Activated CD8-positive, alpha-beta memory T cell treated with anti-CD3 and anti-CD28 coated beads for 4 hours (primary cell): ENCODE measurements at places on chromosomes 5 and 9.

GRCh38 chr9:91179237-91180138, 182.2 kb downstream of the AUH start:
- no peak for DNase-seq

GRCh38 chr5:142491270-142491669, 166.4 kb upstream of the SPRY4 start:
- no peak for DNase-seq

GRCh38 chr5:130287438-130287837, 383.2 kb downstream of the CHSY3 start:
- DNase-seq = no peak

- DNase-seq = no peak
Measured at GRCh38 chr9:18545636-18546360, 71.8 kb downstream of the ADAMTSL1 start.

DNA sequence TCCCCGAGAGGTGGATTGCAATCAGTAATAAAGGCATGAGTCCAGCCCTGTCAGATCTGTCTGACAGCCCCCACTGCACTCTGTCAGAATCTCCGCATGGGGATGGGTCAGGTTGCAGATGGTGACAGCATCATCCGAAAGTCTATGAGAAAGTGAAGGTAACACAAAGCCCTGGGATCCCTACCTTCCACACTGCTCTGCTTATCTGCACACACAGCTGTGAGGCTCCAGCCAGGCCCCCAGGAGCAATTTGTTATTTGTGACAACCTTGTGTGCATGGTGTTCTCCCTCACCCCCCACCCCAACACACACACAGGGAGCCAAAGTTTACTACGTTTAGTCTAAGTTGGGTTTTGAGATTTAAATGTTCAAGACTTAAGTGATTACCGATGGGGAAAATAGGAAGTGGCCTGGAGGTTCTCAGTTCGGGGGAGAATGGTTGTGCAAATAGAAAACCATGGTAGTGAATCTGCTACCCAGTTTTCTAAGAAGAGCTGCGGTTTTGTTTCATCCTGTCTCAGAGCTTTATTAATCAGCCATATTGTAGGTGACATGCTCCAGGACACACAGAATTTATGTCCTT, 92.7 kb downstream of the SV2C start:
- DNase-seq = no peak

DNA sequence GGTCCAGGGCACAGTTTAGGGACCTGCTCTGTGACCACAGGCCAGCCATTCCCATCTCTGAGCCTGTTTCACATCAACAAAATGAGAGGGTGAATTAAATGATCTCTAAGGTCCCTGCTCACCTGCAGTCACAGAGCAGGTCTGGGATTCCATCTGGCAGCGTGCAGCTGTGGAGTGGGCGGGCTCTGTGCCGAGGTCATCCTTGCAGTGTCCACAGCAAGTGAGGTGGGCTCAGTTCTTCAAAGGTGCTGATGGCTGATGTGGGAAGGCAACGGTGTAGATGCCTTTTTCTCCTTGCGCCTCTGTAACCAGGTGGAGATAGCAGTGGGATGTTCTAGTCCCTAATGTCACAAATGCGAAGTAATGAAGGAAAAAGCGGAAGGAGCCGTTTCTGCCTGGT, 11.9 kb downstream of the OR2V1 start:
- DNase-seq = no peak

GRCh38 chr5:173474881-173475287, 141.6 kb downstream of the BOD1 start:
- no peak for DNase-seq

DNA sequence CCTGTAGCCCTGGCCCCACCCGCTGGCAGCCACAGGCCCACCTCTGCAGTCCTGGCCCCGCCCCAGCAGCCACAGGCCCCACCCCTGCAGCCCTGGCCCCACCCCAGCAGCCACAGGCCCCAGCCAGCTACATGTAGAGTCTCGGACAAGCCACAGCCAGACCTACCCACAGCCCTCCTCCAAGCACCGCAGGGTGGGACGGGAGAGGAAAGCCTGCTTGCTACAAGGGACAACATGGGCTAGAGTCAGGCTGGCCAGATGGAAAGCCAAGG, 49.5 kb upstream of the SARDH start:
- no peak for DNase-seq

DNA sequence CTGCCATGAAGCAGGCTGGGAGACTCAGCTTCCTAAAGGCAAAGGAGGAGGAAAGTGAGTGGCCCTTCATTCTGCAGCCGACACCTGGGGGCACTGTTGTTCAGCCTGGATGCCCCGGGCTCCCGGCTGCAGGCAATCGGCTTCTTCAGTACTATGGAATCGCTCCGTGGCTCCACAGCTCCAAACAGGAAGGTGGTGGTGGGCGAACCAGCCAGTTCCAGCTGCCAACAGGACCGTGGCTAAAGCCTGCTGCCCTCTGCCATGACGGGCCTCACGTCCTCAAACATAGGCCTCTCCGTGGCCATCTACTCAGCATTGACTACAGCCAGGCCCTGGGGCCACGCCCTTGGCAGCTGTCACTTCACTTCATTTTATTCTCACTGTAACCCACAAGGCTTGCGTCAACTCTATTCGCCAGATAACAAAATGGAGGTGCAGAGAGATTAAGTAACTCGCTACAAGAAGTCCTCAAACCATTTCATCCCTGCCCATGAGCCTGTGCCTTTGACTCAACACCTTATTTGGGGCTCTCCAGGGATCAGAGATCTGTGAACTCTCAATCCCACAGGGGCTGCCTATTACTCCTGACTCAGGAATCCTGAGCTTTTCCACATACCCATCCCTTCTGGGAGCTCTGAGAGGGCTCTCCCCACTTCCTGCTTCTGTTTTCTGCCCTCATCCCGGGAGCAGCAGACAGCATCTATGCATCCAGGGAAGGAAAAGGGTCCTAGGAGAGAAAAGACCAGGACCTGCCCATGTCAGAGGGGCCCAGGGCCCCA, 38.0 kb downstream of the PAX5 start:
- peak; percentile 6 for DNase-seq

DNA sequence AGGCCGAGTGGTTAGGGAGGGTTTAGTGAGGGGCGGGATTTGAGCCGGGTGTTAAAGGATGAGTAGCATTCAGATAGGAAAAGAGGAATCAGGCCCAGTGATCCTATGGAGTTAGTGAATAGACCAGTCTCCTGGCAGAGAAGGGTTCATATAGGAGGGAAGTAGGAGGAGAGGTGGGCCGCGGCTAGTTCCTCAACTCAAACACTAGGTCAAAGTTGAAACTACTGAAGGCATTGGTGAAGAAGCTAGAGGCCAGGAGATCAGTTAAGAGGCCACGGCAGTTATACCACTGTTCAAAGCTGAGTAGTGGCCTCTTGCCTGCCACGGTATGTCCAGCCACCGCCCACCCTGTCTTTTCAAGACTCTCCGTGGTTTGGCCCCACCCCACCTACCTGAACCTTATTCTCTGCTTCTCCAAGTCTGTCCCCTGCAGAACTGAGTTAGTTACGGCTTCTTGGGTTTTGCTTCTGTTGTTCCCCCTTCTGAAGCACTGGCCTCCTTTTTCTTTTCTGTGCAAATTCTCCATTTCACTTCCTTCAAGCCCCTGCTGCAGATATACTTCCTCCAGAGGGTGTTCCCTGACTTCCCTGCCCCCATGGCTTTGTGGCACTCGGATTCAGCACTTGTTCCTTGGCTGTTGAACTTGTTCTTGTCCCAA, 1.8 kb downstream of the ZBTB34 start:
- no peak for DNase-seq

- DNase-seq = no peak
Measured at GRCh38 chr9:70600506-70600905, 186.0 kb upstream of the KLF9 start.

GRCh38 chr5:154215571-154216325, 25.2 kb downstream of the GALNT10 start:
- DNase-seq = no peak

- no peak for DNase-seq
Measured at GRCh38 chr5:11064763-11065450, 303.9 kb upstream of the DAP start.
